Activated naive CD4-positive, alpha-beta T cell (primary cell): ENCODE measurements at places on chromosomes 5 and 9.

DNA sequence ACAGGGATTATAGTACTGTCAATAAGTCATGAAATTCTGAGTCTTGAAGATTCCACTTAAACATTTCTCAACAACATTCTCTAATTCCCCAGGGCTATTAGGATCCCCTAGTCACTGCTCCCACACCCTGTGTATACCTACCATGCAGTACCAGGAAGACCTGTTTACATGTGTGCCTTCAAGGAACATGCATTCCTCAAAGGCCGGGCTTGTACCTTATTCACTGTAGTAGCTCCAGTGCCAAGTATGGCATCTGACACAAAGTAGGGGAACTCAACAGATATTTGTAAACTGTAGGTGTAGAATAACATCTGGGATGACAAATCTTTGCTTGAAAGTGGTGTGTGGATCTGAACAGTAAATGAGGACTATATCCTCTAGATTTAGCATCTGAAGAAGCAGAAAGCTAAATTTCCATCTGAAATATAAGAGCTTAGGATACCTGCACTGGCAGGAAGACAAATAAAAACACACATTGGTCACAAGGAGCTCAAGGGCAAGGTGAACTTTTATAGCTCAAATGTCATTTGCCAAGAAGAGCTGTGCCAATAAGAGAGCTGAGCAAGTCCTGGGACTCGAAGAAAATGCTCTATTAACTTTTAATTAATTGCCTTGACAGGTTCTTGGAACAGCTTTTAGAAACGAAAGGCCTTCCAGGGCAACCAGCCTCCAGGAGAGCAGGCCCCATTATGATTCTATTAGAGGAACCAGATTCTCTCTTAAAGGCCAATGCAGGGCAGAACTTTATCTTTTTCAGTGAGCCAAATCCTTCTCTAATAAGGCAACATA is 52.3 kb upstream of the MYOT start:
- no peak for DNase-seq

- no peak for DNase-seq
These were observed 577.7 kb downstream of the EBF1 start for GRCh38 chr5:158521995-158522394.

DNA sequence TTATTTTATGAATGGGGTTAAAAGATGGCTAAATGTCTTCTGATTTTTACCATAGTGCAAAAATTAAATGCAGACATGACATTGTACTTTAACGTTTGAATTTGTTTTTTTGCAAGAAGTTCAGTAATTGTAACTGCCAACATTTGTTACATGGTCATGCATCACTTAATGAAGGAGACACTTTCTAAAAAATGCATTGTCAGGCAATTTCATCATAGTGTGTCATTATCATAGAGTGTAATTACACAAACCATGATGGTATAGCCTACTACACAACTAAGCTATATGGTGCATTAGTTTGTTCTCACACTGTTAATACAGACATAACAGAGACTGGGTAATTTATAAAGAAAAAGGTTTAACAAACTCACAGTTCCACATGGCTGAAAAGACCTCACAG is 50.0 kb upstream of the NAA35 start:
- no peak for DNase-seq

DNA sequence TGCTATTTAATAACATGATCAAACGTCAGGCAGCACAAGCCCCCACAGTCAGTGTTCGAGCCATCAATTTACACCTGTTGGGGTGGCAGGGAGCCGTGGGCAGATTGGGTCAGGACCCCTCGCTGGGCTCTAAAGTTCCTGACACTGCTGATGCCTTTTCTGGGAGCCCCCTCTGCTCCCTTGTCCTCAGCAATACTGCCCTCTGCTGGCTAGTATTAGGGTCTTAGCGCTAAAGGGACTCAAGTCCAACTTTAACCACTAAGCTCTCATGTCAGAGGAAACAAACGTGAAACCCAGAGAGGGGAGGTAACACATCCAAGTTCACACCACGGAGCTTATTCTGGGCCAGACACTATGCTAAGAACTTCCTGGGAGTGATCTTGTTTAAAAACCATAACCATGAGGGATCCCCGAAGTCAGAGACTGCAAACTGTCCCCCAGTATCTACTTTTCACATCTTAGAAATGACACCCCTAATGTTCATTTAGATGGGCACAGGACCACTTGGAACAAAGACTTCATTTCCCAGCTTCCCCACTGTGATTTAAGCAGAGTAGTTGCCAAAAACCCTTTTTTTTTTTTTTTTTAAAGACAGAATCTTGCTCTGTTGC is 20.4 kb downstream of the ANKS6 start:
- DNase-seq, result no peak

- no peak for DNase-seq
These were observed 14.5 kb upstream of the AUH start for GRCh38 chr9:91376239-91376638.
